ENCODE measurements at places on chromosomes 2 and 18. TPM values are rescaled to one million over a fixed set of nuclear protein-coding genes. Genes with fewer than 3 reads are reported as not detected.

- DNase-seq: no peak
Measured at GRCh38 chr2:207987025-207987716, 38.2 kb downstream of the PLEKHM3 start.

GRCh38 chr2:19810148-19810547, 91.6 kb downstream of the TTC32 start:
- no peak for DNase-seq

- no peak for DNase-seq
Measured at GRCh38 chr18:78704971-78705461, 274.6 kb upstream of the SALL3 start.

The ZBTB7C gene
- 3.4 TPM for total RNA-seq

The NETO1 gene
- 19.6 TPM for total RNA-seq

The IL18RAP gene
- not detected for total RNA-seq

The CNNM3 gene
- total RNA-seq: 5.5 TPM

All from A172 (cell line).